EH (cell line): ENCODE measurements at places on chromosomes 4 and X.

- peak; percentile 74 for DNase-seq
Measured at GRCh38 chr4:137660211-137660610, 127.9 kb upstream of the PCDH18 start.

GRCh38 chr4:145931403-145931802 lies 7.2 kb downstream of the ZNF827 start:
- DNase-seq: no peak

DNA sequence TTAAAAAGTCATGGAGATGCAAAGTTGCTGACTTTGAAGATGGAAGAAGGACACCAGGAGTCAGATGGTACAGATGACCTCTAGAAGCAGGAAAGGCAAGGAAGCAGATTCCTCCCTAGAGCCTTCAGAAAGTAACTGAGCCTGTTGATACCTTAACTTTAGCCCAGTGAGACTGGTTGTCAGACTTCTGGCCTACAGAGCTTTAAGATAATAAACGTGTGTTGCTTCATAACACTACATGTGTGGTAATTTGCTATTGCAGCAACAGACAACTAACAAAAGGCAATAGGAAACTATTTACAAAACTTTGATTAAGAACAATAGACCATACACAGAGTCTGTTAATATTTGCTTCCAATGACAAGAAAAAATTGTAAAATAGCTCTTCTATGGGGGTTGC lies 102.0 kb upstream of the USP38 start:
- DNase-seq: no peak

DNA sequence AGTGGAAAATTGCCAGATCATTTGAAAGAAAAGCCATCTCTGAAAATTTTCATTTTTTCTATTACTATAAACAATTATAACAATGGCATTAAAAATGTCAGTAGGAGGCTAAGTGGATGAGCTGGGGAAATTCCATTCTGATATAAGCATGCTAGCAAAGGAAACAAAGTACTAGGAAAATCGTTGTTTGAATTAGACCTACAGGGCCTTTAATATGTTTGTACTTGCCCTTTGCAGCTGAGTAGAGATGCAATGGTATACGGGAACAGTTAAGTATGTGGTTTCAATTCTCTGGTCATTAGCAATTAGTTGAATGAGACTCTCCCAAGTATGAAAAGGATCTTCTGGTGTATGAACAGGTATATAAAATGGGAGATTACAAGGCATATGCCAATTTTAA lies 452.2 kb downstream of the PCDH11X start:
- no peak for DNase-seq

DNA sequence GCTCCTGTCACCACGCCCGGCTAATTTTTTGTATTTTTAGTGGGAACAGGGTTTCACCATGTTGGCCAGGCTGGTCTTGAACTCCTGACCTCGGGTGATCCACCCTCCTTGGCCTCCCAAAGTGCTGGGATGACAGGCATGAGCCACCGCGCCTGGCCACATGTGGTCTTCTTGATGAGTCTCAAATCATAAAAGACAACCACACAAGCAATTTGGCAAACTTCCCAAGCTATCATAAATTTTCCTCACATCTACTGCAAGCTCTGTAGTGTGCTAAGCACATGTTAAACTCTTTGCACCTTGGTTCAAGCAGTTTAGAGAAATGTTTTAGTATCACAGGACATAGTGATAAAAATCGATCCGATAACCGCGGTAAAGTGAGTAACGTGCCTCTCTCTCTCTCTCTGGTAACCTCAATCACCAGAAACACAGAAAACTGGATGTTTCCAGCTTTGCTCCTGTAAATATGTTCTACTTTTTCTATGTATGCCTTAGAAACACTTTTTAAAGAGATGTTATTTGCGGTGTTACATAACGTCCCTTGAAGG lies 256.8 kb downstream of the DHRSX start:
- DNase-seq: peak; percentile 80

DNA sequence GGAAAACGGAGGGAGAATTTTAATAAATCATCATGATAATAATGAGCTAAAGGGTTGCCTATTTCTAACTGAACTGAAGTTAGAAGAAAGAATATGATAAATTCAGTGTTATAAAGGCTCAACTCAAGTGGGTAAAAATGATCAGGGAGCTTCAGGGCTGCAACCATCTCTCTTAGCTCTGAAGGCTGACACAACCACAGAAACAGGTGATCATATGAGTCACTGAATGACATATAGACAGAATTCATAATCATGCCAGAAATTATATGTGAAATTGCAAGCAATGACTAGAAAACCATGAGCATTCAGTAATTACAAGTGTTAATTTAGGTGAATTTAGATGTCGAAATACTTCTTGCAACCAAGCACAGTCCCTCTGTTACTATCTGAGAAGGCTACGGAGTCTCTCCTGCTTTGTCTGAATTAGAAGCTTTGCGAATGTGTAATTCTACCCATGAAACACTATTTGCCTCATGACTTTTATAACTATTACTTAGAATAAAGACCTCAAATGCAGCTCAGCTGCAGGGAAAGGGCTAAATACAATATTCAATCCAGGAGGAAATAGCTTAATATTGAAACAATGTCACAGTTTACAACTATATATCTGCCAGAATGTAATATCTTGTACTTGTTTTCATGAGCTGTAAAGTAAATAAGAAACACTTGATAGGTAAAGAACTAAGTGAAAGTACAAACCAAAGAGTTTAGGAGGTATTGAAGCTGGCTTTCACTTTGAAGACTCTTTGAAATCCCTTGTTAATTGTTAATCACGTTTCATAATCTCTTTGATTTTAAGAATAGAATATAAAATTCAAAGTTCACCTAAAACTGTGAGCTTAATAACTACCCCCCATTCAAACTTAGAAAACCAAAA lies 1972.6 kb downstream of the ARAP2 start:
- no peak for DNase-seq

GRCh38 chr4:16186986-16187385 lies 39.3 kb downstream of the TAPT1 start:
- no peak for DNase-seq

DNA sequence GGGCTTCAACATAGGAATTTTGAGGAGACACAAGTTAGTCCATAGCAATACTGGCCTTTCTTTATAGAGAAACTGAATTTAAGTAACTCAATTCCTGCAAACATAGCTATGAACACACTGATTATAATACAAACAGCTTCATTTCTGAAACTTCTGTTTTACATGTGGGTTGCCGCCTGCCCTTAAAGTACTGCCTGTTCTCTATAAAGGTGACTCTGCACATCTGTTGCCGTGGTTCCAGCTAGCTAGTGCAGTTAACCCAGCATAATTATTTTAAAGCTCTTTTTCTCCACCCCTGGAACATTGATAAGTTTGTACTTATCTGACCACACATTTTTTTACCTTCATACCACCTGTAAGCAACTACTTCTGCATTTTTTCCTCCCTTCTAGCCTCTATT lies 177.6 kb downstream of the NWD2 start:
- no peak for DNase-seq

DNA sequence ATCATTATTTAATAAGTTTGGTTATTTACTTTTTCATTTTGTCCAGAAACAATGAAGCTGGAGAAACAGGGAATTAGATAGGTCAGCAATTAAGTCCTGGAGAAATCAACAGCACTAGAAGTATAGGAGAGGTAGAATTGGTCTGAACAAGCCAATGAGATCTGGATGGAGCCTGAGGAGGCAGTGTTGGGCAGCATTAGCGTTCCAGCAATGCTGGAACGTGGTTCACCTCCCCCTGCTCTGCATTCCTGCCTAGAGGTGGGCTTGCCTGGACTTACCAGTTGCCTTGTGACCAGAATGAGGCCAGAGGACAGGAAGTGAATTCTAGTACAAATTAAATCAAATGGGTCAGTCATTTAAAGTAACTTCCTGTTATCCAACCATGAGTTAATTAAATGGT lies 4.6 kb downstream of the RASSF6 start:
- no peak for DNase-seq

GRCh38 chr4:72305080-72305479 lies 263.9 kb downstream of the ADAMTS3 start:
- DNase-seq: no peak

DNA sequence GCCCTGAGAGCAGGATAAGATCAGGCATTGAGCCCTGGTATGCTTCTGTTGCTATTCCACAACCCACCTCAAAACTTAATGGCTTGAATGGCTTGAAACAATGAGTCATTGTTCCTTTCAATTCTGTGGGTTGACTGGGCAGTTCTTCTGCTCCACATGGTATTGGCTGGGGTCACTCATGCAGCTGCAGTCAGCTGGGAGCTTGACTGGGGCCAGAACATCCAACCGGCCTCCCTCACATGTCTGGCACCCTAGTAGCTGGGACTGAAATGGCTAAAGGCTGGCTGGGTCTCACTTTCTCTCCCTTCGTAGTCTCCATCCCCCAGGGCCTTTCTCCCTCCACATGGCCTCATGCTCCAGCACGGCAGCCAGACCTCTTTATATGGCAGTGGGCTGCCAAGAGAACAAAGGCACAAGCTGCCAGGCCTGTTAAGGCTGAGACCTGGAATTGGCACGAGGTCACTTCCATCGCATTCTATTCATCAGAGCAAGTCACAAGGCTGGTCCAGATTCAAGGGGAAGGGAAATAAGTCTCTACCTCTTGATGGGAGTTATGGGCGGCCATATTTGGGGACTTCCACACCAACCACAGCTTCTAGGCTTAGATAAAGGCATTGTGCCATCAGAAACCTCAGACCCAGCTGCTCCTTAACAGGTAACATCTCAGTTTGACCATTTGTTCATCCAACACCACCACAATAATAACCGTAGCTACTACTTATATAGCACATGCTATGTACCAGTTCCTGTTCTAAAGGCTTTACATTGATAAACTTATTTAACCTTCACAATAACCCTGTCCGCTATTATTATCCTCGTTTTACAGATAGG lies 159.7 kb upstream of the ATP6AP2 start:
- DNase-seq: no peak

GRCh38 chrX:12804655-12805054 lies 13.4 kb downstream of the PRPS2 start:
- peak; percentile 38 for DNase-seq

GRCh38 chr4:148053298-148054003 lies 321.6 kb downstream of the ARHGAP10 start:
- no peak for DNase-seq

GRCh38 chr4:105858466-105859040 lies 36.7 kb upstream of the NPNT start:
- no peak for DNase-seq

DNA sequence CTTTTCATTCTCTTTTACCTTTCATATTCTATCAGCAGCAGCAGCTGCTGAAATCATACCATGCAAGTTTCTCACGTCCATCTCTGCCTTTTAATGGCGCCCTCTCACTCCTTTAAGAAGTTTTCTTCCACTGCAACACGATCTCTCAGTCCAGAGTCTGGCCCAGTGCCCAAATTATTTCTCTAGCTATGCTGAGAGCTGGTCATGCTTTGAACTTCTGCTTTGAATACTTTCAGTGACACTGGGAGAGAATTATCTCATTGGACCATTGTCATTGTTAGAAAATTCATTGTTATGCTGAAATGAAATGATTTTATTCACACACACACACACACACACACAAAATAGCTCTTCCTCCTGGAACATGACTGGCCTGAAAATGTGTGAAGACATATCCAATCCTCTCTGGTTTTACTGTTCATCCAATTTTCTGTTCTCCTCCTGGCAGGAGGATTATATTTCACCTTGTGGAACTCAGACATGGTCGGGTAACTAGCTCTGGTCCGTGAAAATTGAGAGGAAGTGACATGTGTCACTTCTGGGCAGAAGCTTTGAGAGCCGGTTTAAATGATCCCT lies 1.3 kb upstream of the PDHA1 start:
- DNase-seq: peak; percentile 51

DNA sequence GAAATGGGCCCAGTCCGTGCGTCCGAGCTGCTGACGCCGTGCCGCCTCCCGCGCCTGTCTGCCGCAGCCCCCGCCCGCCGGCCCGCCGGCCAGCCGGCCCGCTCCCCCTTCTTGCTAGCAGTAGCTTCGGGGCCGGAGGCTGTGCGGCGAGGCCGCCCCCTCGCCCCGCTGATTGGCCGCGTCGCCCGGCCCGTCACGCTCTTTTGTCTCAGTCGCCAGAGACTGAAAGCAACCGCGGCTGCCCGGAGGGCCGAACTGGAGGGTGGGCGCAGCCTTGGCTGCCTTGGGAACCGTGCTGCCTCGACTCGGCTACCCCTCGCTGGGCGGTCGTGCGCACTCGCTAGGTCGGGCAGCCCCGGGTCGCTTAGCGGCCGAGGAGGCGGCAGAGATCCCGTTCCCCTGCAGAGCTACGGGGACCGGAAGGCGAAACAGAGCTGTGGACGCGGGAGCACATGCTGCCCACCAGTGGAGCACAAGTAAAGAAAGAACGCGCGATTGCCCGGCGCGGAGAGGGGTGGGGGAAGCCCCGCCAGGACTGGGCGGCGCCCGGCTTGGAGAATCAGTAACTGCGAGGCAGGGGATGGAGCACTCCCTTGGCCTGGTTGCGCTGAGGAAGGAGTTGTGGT lies at the start of gene ZCCHC18:
ZCCHC18 (plus strand) TSS at position 198 of the 626 bp plus-strand sequence. CDS start 1,589 bp downstream, outside the sequence.
- peak; percentile 67 for DNase-seq

GRCh38 chr4:73859614-73860088 lies 6.6 kb downstream of the PF4V1 start:
- DNase-seq: peak; percentile 87

- DNase-seq: no peak
Measured at GRCh38 chrX:40459571-40460158, 121.1 kb upstream of the ATP6AP2 start.

DNA sequence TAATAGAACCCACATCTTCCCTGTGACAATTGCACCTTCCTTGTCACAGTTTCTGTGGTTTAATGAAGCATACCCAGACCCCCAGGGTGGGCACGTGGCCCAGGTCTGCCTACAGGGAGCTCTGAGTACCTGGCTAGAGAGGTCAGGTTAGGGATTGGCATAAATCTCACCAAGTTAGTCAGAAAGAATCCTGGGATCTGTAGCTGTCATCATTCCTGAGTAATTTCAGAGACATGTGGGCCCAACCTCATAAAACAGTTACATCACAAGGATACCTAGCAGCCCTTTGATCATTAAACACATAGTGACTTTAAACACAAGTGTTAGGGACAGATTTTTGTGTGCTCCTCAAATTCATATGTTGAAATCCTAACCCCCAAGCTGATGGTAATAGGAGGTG lies 123.0 kb downstream of the KDR start:
- no peak for DNase-seq

DNA sequence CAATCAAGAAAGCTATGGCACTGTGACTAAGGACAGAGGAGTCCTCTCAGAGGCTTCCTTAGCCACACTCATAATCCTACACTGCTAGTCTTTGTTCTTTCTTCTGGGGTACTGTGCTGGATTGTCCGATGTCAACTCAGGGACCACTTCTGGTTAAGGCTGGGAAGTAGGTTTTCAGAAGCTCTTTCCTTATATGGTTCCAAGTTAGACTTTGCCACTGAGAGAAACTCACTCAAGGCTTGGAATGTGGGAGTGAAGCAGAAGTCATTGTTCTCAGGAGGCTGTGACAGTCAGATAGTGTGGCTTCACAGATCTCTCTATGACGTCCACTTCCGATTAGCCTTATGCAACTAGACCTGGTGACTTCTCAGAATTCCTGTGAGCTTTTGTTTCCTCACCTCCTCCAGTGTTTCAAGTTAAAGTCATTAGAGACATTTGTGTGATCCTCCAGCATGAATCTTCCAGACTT lies 317.3 kb upstream of the F9 start:
- DNase-seq: no peak
